Panc1 (cell line): ENCODE measurements at places on chromosomes 13 and 19.
A peak's percentile ranks its signal among the peaks of the same experiment; 100 is the strongest.

DNA sequence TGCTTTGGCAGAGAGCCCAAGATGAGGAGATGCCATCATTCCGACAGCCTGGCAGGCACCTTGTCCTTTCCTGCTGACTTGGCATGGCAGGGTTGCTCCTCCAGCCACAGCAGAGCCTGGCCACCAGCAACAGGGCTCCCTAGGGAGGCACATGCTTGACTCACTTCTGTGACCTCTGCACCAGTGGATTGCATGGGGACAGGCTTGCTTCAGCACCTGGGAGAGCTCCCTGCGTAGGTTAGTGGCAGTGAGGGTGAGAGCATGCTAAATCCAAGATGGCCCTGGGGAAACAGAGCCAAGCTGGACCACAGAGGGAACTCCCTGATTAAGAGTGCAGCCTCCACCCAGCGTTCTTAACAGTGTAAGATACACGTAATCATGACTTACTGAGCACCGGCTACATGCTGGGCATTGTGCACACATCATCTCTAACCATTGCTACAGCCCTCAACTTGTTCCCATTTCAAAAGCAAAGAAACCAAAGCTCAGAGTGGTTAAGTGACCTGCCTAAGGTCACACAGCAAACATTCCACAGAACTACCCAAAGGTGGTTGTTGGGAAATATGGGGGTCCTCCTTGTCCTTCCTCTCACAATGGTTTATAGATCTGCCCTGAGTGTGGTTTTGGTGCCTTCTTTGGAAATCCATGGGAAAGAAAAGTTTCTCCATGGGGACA is 116.6 kb upstream of the UQCRFS1 start:
- DNase-seq: no peak

GRCh38 chr13:60230593-60230992 is 66.9 kb upstream of the DIAPH3 start:
- no peak for DNase-seq

- peak; percentile 32 for DNase-seq
Measured at GRCh38 chr13:50410921-50411746, 395.9 kb downstream of the KCNRG start.

GRCh38 chr13:46947425-46948191 is 50.8 kb upstream of the HTR2A start:
- DNase-seq: no peak

DNA sequence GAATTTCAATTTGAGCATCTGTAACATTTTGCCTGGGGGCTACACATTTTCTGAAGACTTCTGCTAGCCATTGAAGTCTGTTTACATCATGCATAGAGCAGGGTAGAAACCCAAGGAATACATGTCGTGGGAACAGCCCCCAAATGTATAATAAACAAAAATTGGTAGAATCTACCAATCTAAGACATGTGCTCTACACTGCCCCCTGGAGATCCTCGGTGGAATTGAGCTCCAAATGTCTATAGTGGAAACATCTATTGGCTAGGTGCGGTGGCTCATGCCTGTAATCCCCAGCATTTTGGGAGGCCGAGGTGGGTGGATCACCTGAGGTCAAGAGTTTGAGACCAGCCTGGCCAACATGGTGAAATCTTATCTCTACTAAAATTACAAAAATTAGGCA is 57.3 kb downstream of the MBD3L2B start:
- DNase-seq: no peak

DNA sequence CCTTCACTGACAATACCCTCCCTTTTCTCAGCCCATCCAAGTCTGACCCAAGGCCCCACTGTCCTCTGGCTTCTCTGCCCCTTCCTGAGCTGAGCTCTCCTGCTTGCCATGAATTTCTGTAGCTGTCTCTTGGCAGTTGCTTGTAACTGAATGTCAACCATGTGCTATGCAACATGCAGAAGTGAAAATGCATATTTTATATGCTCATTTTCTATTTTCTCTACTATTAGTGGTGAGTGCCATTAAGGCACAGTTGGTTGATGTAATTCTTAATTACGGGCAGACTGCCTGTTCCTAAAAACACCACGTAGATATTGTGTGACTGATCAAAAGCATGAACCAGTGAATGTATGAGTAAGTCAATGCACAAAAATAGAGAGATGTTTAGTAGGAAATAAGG is 29.6 kb downstream of the TNFSF11 start:
- no peak for DNase-seq

DNA sequence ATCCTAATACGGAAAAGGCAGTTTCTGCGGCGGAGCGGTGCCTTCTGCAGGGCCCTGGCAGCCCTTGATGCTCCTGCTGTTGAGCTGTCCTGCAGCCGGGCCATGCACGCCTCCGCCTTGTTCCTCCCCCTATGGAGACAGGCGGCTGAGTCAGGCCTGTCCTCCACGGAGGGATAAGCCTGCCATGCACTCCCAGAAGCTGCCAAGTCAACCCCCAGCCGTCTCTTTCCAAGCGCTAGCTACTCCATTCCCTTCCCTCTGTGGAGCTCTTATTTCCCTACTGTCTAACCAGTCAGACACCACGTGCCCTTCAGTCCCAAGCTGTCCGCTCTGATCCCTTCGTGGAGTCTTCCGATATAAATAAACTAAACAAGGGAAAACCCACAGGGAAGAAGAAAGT is 197.0 kb downstream of the COL4A1 start:
- no peak for DNase-seq

GRCh38 chr19:18135712-18136584 is 17.0 kb upstream of the PIK3R2 start:
- DNase-seq: no peak
